Foreskin fibroblast (primary cell): ENCODE measurements at places on chromosomes 3 and 15.

- no peak for DNase-seq
These were observed 37.3 kb upstream of the TTC14 start for GRCh38 chr3:180564676-180565075.

DNA sequence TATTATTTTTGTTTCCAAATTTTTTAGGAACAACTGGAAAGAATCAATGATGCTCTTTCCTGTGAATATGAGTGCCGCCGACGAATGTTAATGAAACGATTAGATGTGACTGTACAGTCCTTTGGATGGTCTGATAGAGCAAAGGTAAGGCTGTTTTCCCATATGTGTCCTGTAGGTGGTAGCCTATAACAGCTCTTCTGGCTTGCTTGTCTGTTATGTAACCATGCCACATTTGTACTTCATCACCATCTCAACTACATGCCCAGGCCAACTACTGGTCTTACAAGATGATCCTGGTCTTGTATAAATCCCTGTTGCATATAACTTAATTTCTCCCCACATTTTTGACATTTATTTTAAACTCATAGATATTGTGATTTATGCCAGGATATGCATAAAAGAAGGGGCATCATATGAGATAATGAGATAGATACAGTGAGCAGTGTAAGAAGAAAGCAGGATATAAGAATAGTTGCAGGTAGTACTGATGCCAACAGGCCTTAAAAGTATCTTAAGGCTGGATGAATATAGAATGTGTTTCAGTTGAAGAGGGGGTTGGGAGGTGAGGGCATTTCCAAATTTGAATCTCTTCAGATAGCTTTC, 20.3 kb downstream of the FAM98B start:
- DNase-seq, result peak; percentile 29

GRCh38 chr3:123064914-123065313, 1.9 kb upstream of the PDIA5 start:
- DNase-seq, result no peak

GRCh38 chr3:152202976-152203626, 65.6 kb upstream of the MBNL1 start:
- no peak for DNase-seq

- DNase-seq, result peak; percentile 63
These were observed 90.3 kb upstream of the C3orf80 start for GRCh38 chr3:160134964-160135363.

GRCh38 chr15:78976691-78977090, 31.8 kb upstream of the CTSH start:
- no peak for DNase-seq

- DNase-seq, result peak; percentile 62
These were observed 39.7 kb upstream of the ZNF280D start for GRCh38 chr15:56772868-56773639.

DNA sequence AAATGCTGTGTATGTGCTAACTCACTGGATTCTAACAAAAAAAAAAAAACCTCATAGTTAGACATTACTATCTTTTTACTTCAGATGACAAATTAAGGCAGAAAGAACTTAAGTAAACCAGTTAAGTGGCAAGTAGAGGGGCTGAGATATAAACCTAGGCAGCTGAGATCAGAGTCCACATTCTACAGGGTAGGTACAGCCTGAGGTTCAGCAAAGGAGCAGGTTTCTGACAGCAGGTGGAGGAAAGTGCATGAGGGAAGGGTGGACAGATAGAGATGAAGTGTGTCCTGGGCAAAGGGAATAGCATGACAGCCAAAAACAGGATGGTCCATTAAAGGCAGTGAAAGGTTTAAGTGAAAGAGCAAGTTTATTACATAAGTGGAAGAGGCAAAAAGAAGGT, 329.2 kb downstream of the ULK4 start:
- DNase-seq, result no peak

DNA sequence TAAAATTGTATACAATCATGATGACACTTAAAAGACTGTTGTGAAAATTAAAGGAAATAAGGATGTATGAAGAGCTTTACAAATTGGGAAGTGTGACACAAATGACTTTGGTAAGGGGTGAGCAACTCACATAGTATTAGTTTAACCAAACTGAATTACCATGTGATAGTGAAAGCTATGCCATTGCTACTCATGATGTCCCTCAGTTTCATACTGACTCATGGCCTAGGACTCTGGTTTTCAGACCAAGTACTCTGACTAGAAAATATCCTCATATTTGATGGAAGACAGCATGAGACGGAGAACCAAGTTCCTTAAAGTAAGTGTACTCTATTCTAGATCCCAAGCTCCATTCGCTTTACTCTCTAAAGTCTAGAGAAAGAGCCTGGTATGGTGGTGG, 203.2 kb upstream of the ICE2 start:
- peak; percentile 76 for DNase-seq
